Fibroblast of skin of abdomen (primary cell): ENCODE measurements at places on chromosomes 5 and 9.

GRCh38 chr5:7857926-7858632 is 7.1 kb upstream of the CFAP90 start:
- DNase-seq = no peak

GRCh38 chr5:170336065-170336464 is 38.5 kb upstream of the LCP2 start:
- no peak for DNase-seq

DNA sequence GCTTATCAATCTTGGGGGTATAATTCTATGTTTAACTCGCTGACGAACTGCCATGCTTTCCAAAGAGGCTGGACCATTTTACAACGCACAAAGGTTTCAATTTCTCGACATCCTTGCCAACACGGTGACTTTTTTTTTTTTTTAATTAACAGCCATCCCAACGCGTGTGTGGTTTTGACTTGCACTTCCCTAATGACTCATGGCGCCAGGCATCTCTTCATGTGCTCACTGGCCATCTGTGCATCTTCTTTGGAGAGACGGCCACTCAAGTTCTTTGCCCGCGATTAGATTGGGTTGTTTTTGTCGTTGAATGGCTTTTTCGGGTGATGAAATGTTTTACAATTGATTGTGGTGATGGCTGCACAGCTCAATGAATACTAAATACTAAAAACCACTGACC is 12.5 kb upstream of the CARD9 start:
- no peak for DNase-seq

DNA sequence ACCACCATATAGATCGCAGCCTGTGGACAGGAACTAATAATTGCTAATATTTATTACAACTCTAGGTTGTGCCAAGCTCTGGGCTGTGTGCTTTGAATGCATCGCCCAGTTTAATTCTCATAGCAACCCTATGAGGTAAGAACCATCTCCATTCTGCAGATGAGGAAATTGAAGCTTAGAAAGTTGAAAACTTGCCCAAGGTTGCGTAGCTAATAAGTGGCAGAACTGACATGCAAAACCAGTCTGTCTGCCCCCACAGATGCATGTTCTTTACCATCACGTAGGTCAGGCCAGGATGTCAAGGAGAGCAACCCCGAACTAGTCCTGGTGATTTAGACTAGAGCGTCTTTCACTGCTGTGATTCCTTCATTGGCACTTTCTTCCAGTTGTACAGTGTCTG is 15.6 kb downstream of the WWC1 start:
- DNase-seq = no peak

GRCh38 chr5:148739524-148739923 is 85.2 kb upstream of the HTR4 start:
- DNase-seq = no peak

- DNase-seq = no peak
Measured at GRCh38 chr9:86288499-86289198, 6.3 kb upstream of the ISCA1 start.

- no peak for DNase-seq
Measured at GRCh38 chr5:4989118-4989517, 151.0 kb upstream of the ADAMTS16 start.

DNA sequence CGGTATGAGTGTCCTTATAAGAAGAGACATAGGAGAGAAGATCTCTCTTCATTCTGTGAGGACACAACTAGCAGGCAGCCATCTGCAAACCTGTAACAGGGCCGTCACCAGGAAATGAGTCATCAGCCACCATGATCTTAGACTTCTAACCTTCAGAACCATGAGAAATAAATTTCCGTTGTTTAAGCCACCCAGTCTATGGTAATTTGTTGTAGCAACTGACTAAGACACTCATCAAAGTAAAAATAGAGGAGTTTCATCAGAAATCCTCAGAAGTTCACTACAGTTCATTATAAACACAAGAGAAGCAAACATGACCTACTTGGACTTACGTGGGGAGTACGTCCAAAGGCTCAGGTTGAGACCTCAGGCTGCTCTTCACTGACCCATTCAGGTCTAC is 357.7 kb downstream of the SEMA5A start:
- peak; percentile 83 for DNase-seq

- no peak for DNase-seq
Measured at GRCh38 chr5:143874312-143874711, 62.4 kb downstream of the HMHB1 start.

GRCh38 chr5:31477516-31477915 is 54.4 kb downstream of the DROSHA start:
- no peak for DNase-seq

DNA sequence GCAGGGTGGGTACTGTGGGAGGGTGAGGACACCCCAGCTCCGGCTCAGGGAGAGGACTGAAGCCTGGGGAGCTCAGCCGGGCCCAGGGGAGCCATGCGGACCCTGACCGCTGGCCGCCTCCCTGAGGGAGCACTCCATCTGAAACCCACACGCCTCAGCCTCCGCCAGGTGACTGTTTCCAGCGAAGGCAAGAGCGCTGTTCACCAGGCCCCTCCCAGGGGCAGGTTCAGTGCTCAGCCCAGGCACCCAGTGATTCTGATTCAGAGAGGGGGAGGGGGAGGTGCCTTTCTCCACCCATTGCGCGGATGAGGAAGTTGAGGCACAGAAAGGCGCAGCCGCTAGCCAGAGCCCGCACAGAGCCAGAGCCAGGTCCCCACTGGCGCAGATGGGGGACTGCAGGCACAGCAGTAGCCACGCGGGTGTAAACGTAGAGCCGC is 27.0 kb downstream of the ADGRD2 start:
- no peak for DNase-seq

DNA sequence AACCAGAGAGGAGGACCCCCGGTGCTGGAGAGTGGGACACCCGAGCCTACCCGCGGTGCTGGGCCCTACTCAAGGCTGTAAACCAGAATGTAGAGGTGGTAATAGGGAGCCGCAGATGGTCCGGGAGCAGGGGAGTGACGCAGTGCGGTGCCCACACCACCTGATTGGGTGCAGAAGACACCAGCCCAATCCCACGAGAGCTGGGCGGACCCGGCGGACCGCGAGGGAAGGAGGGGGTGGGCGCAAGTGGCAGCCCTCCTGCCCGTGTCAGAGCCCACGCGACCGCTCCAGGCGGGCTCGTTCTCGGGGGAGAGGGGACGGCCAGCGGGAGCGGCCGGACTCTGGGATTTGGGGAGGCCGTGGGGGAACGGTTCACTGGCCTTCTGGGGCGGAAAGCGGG is 71.2 kb downstream of the C9orf50 start:
- peak; percentile 75 for DNase-seq

GRCh38 chr5:134250949-134251348 is 25.1 kb upstream of the PPP2CA start:
- DNase-seq = no peak

DNA sequence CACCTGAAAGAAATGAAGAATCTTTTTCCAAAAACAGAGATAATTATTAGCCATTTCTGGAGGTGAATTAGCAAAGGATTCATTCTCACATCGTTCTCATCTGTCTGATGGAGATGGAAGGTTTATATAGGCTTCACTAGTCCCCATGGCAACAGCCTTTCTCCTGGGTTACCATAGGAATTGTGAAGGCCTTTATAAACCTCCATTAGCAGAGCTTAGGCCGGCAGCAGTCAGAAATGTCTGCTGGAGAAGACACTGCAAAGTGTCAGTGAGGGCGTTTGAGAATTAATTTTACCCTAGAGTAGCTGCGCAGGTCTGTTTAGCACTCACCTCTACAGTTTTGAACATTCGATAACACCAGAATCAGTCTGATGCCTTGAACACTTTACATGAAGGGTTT is 290.4 kb upstream of the NR4A3 start:
- DNase-seq = no peak

DNA sequence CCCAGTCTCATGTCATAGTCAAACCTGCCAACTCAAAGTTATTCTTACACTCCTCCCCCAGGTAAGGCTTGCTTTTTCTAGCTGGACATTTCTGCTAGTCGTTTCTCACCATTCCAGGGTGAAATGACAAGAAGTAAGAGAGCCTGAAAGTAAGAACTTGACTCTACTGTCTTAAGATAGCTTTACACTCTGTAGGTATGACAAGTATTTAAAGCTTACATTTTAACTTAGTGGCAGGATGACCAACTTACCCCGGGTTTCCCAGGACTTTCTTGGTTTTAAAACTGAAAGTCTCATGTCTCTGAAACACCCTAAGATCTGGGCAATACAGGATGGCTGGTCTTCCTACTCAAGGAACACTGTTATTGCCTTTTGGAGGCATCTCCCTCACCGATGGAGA is 67.5 kb upstream of the PIK3R1 start:
- DNase-seq = no peak

DNA sequence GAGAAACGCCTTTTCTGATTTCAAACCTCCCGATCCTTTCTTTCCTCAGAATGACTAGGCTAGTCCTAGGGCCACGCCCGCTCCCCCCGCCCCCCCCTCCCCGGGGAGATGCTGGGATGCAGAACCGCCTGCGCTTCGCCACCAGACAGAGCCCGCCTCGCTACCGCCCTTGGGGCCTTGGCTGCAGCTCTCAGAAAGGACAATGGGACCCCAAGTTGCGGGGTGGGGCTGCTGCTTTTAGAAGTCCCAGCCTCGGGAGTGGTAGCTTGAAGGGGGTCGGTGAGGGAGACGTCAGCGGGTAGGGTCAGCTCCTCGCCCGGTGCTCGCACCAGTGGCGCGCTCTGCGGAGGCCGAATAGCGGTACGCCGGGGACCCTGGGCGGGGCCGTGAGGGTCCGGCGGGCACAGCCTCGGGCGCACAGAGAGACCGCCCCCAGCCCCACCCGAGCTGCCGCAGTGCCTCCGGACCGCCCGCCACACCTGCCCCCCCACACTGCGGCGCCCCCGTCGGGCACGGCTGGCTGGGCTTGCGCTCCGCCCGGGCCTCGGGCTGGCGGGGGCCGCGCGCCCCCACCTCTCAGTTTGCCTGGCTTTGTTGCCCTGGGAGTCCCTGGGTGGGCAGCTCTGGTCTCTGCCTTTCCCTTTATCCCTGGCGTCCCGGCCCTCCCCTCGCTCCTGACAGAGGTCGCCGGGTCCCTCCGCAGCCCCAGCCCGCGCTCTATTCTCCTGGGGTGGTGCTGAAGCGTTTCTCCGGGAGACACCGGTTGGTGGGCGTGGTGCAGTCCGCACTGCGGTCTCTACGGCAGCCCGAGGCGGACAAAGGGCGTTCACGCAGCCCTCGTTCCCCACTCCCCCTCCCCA is 1.2 kb downstream of the MAP1B start:
- peak; percentile 66 for DNase-seq

- no peak for DNase-seq
Measured at GRCh38 chr9:37421914-37422288, 595 bp upstream of the GRHPR start.

GRCh38 chr5:8320244-8320643 is 451.3 kb downstream of the MTRR start:
- no peak for DNase-seq

DNA sequence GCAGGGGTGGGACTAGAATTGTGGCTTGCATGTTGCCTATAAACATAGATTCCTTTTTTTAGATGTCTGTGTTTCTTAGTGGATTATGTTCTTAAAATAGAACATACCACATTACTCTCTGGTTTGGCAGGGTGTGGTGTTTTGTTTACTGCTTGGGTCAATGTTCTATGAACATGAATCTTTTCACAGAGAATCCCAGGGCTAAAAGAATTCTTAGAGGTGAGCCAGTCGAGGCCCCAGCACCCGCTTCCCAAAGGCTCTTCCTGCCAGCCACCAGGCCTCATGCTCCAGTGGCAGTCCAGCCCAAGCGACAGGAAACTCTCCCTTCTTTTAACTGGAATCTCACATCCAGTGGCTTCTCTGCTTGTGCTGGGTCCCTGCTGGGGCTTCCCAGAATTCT is 126.6 kb downstream of the C9orf152 start:
- peak; percentile 33 for DNase-seq

- no peak for DNase-seq
Measured at GRCh38 chr5:155010881-155011280, 2.7 kb upstream of the KIF4B start.

DNA sequence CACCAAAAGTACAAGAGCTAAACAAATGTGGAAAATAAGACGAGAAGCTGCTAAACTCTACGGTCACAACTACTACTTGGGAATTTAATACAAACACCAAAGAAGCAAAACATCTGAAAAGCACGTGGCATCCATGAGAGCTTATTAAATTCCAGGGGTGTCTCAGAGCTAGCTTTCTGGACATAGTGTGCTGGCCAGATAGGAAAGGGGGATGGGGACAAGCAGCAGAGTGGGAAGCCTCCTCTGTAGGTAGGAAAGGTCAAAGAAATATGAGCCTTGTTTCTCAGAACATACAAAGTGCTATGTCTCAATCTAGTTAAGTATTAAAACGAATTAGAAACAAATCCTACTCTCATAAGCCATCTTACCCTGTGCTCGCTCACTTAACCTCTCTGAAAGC is 51.3 kb upstream of the GOLPH3 start:
- peak; percentile 70 for DNase-seq

- DNase-seq = peak; percentile 96
Measured at GRCh38 chr9:98860871-98861293, 53.4 kb downstream of the GALNT12 start.

- DNase-seq = no peak
Measured at GRCh38 chr9:78115073-78115472, 83.5 kb upstream of the GNAQ start.

DNA sequence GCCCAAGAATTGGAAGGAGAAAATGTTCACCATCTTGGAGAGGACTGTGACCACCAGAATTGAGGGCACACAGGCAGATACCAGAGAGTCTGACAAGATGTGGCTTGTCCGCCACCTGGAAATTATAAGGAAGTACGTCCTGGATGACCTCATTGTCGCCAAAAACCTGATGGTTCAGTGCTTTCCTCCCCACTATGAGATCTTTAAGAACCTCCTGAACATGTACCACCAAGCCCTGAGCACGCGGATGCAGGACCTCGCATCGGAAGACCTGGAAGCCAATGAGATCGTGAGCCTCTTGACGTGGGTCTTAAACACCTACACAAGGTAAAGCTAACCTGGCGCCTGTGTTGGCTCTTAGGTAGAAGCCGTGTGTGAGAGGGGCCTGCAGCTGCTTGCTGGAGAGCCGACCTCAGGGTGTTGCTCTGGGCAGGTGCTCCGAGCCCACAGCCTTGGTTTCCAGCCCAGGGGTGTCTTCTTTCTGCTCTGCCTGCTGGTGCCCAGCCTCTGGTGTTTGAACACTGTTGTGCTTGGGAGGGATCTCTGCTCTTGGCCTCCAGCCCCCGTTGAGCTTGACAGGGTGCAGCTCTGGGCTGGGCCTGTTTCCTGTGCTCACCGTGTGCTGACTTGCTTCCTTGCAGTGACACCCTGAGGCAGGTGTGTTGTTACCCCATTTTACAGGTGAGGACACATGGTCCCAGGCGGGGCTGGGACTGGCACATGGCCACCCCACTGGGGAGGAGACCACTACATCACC is 10.9 kb downstream of the EXOC3 start:
- no peak for DNase-seq

DNA sequence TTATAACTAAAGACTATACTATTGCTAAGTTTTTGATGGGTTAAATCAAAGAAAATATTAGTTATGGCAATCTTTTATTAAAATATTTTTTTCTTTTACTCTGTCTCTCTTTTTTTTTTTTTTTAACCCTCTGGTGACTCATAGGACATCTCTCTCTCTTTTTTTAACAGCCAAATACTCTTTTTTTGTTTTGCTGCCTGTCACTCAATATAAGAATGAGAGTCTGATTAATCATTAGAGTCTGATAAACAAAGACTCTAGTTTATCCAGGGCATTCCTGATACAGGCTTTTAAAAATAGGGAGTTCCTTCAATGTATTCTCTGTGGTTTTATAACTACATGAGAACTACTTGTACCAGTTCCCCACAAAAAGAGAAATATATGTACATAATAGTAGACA is 77.3 kb downstream of the SLC38A9 start:
- DNase-seq = no peak
